Ascending aorta (tissue), 2 donors: ENCODE measurements at places on chromosomes 7 and 10. TPM values are rescaled to one million over a fixed set of nuclear protein-coding genes. Genes with fewer than 3 reads are reported as not detected.

- H3K27ac ChIP-seq, result peak overlapping the region; percentile 93
- H3K4me1 ChIP-seq, result peaks cover 71% of the 10 kb centered on the region
- peak; percentile 94 for DNase-seq
- H3K4me3 ChIP-seq, result no peak overlapping the region
- no peaks in the 10 kb centered on the region for H3K36me3 ChIP-seq
- no peaks in the 10 kb centered on the region for H3K27me3 ChIP-seq
Observed at GRCh38 chr10:91590142-91590903, 42.5 kb downstream of the PPP1R3C start.

- no peaks in the 10 kb centered on the region for H3K27me3 ChIP-seq
- H3K4me3 ChIP-seq, result peak overlapping the region; percentile 63
- DNase-seq, result no peak
- H3K4me1 ChIP-seq, result peaks cover 4% of the 10 kb centered on the region
Observed at GRCh38 chr7:87877366-87878040, 1.2 kb downstream of the DBF4 start.

DNA sequence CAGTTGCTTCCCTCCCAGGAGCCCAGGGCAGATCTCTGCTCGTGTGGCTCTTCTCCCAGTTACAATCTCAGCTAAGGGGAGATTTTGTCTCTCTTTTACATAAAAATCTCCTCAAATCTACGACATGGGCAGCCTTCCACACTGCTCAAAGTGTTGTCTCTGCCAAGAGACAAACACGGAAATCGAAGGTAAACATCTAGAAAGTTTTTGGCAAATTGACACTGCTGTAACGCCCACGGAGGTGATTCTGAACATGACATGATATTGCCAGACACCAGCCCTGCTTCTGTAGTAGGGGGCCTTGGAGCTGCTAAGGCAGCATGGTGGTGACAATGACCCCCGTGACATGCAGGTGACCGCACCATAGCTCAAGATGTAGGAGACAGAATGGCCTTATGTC is 128.3 kb downstream of the CCDC3 start:
- no peak for DNase-seq
- peaks cover 22% of the 10 kb centered on the region for H3K4me1 ChIP-seq
- no peak overlapping the region for H3K27ac ChIP-seq
- H3K36me3 ChIP-seq, result no peaks in the 10 kb centered on the region

- no peak overlapping the region for H3K4me3 ChIP-seq
- no peak overlapping the region for H3K27ac ChIP-seq
- H3K36me3 ChIP-seq, result no peaks in the 10 kb centered on the region
- no peaks in the 10 kb centered on the region for H3K27me3 ChIP-seq
- H3K4me1 ChIP-seq, result no peaks in the 10 kb centered on the region
- DNase-seq, result no peak
Observed at GRCh38 chr10:51109801-51110533, 35.7 kb downstream of the PRKG1 start.

DNA sequence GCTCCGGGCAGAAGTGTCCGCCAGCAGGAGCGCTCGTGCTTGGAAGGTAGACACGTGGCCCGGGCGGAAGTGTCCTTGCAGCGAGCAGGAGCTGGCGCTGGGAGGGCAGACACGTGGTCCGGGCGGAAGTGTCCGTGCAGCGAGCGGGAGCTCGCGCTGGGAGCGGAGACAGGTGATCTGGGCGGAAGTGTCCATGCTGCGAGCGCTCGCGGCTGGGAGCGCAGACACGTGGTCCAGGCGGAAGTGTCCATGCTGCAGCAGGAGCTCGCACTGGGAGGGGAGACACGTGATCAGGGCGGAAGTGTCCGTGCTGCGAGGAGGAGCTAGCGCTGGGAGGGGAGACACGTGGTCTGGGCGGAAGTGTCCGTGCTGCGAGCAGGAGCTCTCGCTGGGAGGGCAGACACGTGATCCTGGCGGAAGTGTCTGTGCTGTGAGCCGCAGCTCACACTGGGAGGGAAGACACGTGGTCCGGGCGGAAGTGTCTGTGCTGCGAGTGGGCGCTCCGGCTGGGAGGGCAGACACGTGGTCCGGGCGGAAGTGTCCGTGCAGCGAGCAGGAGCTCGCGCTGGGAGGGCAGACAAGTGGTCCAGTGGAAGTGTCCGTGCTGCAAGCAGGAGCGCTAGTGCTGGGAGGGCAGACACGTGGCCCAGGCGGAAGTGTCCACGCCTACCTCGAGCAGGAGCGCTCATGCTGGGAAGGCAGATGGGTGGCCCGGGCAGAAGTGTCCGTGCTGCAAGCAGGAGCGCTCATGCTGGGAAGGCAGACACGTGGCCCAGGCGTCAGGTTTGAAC is 41.1 kb upstream of the PRKAR1B start:
- no peak overlapping the region for H3K4me3 ChIP-seq
- no peak for DNase-seq
- no peaks in the 10 kb centered on the region for H3K27me3 ChIP-seq
- peaks cover 6% of the 10 kb centered on the region for H3K4me1 ChIP-seq

DNA sequence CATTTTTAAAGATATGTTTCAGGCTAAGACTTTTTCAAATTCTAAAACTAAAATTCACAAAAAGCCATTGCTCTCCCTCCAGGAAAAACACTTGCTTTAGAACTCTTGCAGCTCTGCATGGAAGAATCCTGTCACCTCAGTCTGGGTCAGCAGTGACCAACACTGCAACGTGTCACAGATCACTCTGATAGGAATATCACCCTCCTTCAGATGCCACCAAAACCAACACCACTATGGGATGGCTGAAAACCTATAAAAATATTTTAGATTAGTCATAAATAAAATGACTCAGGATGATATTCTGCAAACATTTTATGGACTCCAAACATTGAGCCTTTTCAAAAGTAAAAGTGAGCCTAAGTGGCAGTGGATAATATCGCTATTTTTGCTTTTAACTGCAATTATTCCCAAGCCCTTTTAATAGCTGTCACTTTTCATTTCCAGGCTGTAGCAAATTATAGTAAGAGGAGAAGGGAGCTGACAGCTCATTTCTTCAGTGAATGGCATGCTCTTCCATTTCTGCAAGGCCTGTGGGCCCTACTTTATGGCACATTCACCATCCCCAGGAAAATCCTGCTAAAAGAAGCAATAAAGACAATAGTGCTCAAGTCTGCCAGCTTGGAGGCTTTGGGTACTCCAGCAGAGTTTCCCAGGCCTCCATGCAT is 21.3 kb downstream of the ELMO1 start:
- H3K4me3 ChIP-seq, result no peak overlapping the region
- no peaks in the 10 kb centered on the region for H3K27me3 ChIP-seq
- H3K27ac ChIP-seq, result no peak overlapping the region
- no peaks in the 10 kb centered on the region for H3K4me1 ChIP-seq
- DNase-seq, result no peak

DNA sequence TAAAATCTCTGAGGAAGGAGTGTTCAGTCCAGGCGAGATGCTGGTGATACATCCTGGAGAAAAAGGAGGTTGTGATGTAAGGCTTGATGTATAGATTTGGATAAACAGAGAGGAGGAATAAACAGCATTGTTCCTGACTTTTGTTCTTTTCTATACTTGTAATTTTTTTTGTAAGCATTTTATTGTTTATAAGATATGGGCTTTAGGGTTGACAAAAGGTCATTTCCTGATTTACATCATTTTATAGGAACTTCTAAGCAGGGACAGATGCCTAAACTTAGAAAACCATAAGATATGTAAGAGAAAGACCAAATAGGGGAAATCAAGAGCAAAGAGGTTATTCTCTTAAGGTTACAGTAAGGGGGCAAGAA is 16.7 kb upstream of the SLC26A4 start:
- H3K27me3 ChIP-seq, result no peaks in the 10 kb centered on the region
- H3K4me3 ChIP-seq, result no peak overlapping the region

The C10orf90 gene
- total RNA-seq, result not detected

- no peak for DNase-seq
- H3K4me1 ChIP-seq, result no peaks in the 10 kb centered on the region
- no peaks in the 10 kb centered on the region for H3K27me3 ChIP-seq
- H3K4me3 ChIP-seq, result no peak overlapping the region
- H3K36me3 ChIP-seq, result no peaks in the 10 kb centered on the region
- no peak overlapping the region for H3K27ac ChIP-seq
Observed at GRCh38 chr7:41538810-41539724, 163.8 kb downstream of the INHBA start.

The INMT gene
- total RNA-seq, result 51.8 TPM

GRCh38 chr10:77756319-77757232 is 119.0 kb upstream of the KCNMA1 start:
- H3K36me3 ChIP-seq, result no peaks in the 10 kb centered on the region
- H3K4me3 ChIP-seq, result no peak overlapping the region
- H3K27me3 ChIP-seq, result no peaks in the 10 kb centered on the region
- no peak overlapping the region for H3K27ac ChIP-seq

The ABCA13 gene
- not detected for total RNA-seq

DNA sequence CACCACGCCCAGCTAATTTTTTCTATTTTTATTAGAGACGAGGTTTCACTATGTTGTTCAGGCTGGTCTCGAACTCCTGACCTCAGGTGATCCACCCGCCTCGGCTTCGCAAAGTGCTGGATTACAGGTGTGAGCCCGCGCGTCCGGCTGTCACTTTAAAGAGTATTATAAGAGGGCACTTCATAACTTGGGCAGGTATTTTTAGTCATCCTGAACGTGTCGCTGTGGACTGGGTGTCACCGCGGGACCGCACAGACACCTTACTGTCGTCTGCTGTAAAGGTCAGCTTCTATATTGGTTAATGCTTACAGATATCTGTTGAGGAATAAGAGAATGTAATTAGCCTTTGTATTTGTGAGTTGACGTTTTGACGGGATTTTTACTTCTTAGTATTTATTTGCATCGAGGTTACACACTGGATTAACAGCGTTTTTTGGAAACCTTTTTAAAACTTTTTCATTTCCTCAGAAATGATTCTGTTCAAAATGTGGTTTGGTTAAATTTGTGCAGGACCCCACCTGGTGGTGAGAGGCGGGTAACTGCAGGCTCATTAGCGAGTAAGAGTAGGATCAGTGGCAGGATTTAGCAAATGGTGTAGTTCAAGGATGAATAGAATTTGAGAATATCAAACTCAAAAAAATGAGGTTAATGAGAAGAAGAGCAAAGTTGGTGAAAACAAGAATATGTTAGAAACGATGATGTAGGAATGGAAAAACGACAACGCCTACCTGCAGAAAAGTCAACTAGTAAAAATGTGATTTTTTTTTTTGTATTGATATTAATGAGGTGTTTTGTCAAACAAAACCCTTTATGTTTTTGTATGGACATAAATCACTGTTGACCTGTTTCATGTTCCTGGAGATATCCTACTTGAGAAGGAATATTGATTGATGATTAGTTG is 3.2 kb downstream of the DNAJB6 start:
- no peak for DNase-seq
- H3K27ac ChIP-seq, result no peak overlapping the region
- H3K4me3 ChIP-seq, result no peak overlapping the region
- H3K27me3 ChIP-seq, result no peaks in the 10 kb centered on the region

GRCh38 chr7:35681231-35682029 is 13.5 kb downstream of the HERPUD2 start:
- H3K36me3 ChIP-seq, result peaks cover 5% of the 10 kb centered on the region
- DNase-seq, result no peak
- H3K4me3 ChIP-seq, result no peak overlapping the region
- no peak overlapping the region for H3K27ac ChIP-seq
- no peaks in the 10 kb centered on the region for H3K27me3 ChIP-seq
- no peaks in the 10 kb centered on the region for H3K4me1 ChIP-seq

The ADAM12 gene
- not detected for total RNA-seq

DNA sequence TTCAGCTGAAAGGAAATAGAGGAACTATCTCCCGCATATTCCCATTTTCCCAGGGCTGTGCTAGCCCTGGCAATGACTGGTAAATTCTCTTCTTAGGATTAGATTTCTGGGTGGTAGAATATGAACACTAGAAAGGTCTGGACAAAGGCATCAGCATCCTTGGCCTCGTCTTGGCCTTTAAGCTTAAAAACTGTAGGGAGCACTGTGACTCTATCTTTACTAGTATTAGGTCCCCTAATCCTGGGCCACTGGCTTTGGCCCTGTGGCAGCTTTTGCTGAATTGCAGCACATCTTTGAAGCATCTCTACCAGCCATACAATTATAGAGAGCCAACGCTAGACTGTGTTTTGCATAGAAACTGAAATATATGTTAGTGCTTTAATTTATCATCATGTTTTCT is 41.5 kb upstream of the EBLN1 start:
- no peak overlapping the region for H3K4me3 ChIP-seq
- H3K27me3 ChIP-seq, result no peaks in the 10 kb centered on the region
- H3K36me3 ChIP-seq, result no peaks in the 10 kb centered on the region
- H3K4me1 ChIP-seq, result no peaks in the 10 kb centered on the region

The PPP1R17 gene
- total RNA-seq, result not detected

- H3K27ac ChIP-seq, result no peak overlapping the region
- no peaks in the 10 kb centered on the region for H3K27me3 ChIP-seq
- no peak for DNase-seq
- no peaks in the 10 kb centered on the region for H3K36me3 ChIP-seq
- no peaks in the 10 kb centered on the region for H3K4me1 ChIP-seq
- no peak overlapping the region for H3K4me3 ChIP-seq
Observed at GRCh38 chr7:114663502-114663901, 248.9 kb downstream of the FOXP2 start.

DNA sequence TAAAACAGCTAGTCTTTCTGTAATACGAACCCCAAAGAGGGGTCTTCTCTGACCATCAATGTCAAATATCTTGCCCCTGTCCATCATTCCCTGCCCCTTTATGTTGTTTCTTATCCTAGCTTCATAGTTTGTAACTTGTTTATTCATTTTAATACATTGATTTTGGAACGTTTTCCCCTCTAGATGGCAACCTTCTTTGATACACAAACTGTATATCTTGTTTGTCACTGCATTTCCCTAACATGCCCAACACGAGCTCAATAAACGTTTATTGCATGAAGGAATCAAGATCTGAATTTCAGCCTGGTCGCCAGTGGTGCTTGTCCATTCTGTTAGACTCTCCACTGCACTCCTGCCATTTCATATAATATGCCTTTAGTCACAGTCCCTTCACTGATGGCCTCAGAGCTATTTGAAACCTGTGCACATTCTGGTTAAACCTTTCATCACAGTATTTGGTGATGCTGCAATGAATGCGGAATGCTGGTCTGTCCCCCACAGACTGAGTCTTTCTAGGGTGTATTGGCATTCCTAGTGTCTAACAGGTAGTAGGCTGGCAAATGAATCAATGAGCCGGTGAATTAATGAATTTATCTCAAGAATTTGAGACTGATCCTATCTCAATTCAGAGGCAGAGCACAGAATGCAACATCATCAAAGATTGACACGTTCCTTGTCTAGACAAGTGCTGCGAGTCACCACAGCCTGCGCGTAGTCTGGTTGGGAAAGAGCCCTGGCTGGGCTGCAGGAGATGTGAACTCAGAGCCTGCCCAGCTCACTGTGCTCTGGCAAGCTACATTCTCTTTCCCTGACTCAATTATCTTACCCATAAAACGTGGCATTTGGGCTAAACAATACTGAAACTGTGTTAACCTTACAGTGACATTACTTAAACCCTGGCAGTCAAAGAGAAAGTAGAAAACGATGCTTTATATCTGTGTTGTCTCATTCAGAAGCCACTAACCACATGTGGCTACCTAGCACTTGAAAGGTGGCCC is 55.2 kb upstream of the FRMD4A start:
- H3K4me1 ChIP-seq, result no peaks in the 10 kb centered on the region
- no peaks in the 10 kb centered on the region for H3K27me3 ChIP-seq
- no peak overlapping the region for H3K4me3 ChIP-seq
- DNase-seq, result no peak
- H3K27ac ChIP-seq, result no peak overlapping the region
